ENCODE measurements at places on chromosomes 16 and 17.

GRCh38 chr16:76614269-76614668 lies 337.1 kb downstream of the CNTNAP4 start:
- DNase-seq, result no peak

- no peak for DNase-seq
These were observed 115.7 kb downstream of the ZNF423 start for GRCh38 chr16:49740256-49740655.

GRCh38 chr17:43368740-43369506 lies 29.9 kb upstream of the ARL4D start:
- DNase-seq, result peak; percentile 93

GRCh38 chr17:47376247-47376646 lies 52.5 kb downstream of the EFCAB13 start:
- no peak for DNase-seq

- no peak for DNase-seq
These were observed 117.6 kb downstream of the TANGO6 start for GRCh38 chr16:68960910-68961309.

Data from aorta (tissue), 5 donors.